Activated CD8-positive, alpha-beta memory T cell treated with anti-CD3 and anti-CD28 coated beads, Interleukin-2, amount 10 ng/mL, durations not matched to agents 7 days and 5 days (primary cell): ENCODE measurements at places on chromosomes 7 and 10.

- no peak overlapping the region for H3K27ac ChIP-seq
- peaks cover 9% of the 10 kb centered on the region for H3K27me3 ChIP-seq
These were observed 43.7 kb downstream of the DNAJB9 start for GRCh38 chr7:108613147-108613948.

DNA sequence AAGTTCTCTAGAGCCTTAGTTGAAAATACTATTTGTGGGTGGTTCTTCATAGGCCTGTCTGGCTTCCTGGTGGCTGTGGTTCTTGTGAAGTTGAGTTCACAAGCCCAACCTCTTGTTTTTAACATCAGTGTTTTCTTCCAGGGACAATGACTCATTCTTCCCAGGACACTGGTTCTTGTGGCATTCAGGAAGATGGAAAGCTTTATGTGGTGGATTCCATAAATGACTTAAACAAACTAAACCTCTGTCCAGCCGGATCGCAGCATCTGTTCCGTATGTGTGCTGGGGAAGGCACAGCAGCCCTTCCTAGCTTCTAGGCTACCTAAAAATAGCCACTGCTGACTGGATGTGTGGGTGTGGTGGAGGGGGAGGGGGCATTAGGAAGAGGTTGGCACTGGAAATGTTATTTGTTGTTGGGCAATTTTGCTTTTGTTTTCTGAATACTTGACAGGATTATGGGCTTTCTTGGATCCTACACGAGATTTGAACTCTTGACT lies 3.9 kb downstream of the LSMEM1 start:
- peaks cover 2% of the 10 kb centered on the region for H3K4me1 ChIP-seq
- no peak for DNase-seq
- peaks cover 2% of the 10 kb centered on the region for H3K36me3 ChIP-seq
- no peak overlapping the region for H3K4me3 ChIP-seq

- H3K4me3 ChIP-seq, result no peak overlapping the region
- peaks cover 2% of the 10 kb centered on the region for H3K36me3 ChIP-seq
- no peak overlapping the region for H3K27ac ChIP-seq
- no peaks in the 10 kb centered on the region for H3K4me1 ChIP-seq
- H3K27me3 ChIP-seq, result no peaks in the 10 kb centered on the region
These were observed 52.2 kb downstream of the IMMP2L start for GRCh38 chr7:111510062-111510461.

- no peak overlapping the region for H3K4me3 ChIP-seq
- peaks cover 32% of the 10 kb centered on the region for H3K4me1 ChIP-seq
- no peak overlapping the region for H3K27ac ChIP-seq
- DNase-seq, result no peak
- peaks cover 17% of the 10 kb centered on the region for H3K27me3 ChIP-seq
- no peaks in the 10 kb centered on the region for H3K36me3 ChIP-seq
These were observed 68.4 kb downstream of the ELFN1 start for GRCh38 chr7:1738511-1738910.
